Activated B cell treated with CpG ODN at 0.5 μM for 24 hours (primary cell): ENCODE measurements at places on chromosomes 13 and 19. TPM values are rescaled to one million over a fixed set of nuclear protein-coding genes. Genes with fewer than 3 reads are reported as not detected.

The CCDC122 gene
- total RNA-seq, result 7.1 and 8.0 TPM in 2 replicates

The CYP4F2 gene
- not detected in 2 replicates for total RNA-seq

The PNMA8C gene
- total RNA-seq, result not detected in 2 replicates

The IZUMO2 gene
- not detected in 2 replicates for total RNA-seq

The KIR2DL4 gene
- not detected in 2 replicates for total RNA-seq

The DKKL1 gene
- 0.71 and 0.76 TPM in 2 replicates for total RNA-seq

The ZSWIM4 gene
- 8.5 and 11.2 TPM in 2 replicates for total RNA-seq

The RNF225 gene
- total RNA-seq, result 0.44 TPM in 1 of 2 replicates, not detected in the other

The KLK7 gene
- not detected in 2 replicates for total RNA-seq

The PSG6 gene
- not detected in 2 replicates for total RNA-seq

DNA sequence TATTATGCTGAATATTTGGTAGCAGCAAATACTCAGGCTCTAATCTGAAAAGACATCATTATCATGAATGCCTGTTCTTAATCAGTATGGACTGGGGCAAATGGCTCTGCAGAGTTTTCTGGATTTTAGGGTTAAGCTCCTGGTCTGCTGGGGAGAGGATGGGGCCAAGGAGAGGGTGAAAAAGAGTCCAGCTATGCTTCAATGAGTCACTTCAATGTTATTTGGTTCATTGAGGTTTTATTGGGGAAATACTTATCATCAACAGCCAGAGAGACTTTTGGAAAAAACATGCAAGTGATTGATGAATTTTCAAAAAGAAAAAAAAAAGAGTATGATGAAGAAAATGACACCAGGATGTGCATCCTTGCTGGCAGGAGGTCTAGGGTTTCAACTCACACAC, 278.3 kb downstream of the UQCRFS1 start:
- H3K27ac ChIP-seq, result no peak overlapping the region
- no peak for DNase-seq
- H3K4me1 ChIP-seq, result no peaks in the 10 kb centered on the region
- no peaks in the 10 kb centered on the region for H3K36me3 ChIP-seq

DNA sequence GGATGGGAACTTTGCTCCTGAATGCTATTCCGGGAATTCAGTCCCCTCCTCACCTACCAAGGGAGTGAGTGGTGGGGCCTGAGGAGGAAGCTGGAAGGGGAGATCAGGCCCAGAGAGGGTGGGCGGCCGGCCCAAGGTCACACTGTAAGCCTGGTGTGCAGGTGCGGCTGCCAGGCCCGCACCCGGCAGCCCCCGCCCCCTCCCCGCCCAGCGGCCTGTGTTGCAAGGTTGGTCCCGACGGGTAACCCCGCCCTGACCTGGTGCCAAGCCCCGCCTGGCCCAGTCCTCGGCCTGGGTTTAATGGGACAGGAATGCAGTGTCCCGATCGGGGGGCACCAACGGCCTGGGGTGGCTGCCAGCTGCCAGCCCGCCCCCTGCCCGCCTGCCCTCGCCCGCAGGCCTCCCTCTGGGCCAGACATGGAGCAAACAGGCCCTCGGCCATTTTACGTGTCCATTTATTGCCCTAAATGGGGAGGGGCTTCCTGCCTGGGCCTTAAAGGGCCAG, 5.5 kb downstream of the ZBTB7A start:
- no peak for DNase-seq
- H3K27me3 ChIP-seq, result no peaks in the 10 kb centered on the region
- H3K36me3 ChIP-seq, result peaks cover 13% of the 10 kb centered on the region
- H3K4me1 ChIP-seq, result peaks cover 51% of the 10 kb centered on the region
- no peak overlapping the region for H3K27ac ChIP-seq
- no peak overlapping the region for H3K4me3 ChIP-seq

- DNase-seq, result no peak
- no peaks in the 10 kb centered on the region for H3K4me1 ChIP-seq
- H3K27ac ChIP-seq, result no peak overlapping the region
- H3K27me3 ChIP-seq, result peaks cover 4% of the 10 kb centered on the region
- no peaks in the 10 kb centered on the region for H3K36me3 ChIP-seq
Measured at GRCh38 chr13:75494491-75494890, 12.5 kb upstream of the TBC1D4 start.

DNA sequence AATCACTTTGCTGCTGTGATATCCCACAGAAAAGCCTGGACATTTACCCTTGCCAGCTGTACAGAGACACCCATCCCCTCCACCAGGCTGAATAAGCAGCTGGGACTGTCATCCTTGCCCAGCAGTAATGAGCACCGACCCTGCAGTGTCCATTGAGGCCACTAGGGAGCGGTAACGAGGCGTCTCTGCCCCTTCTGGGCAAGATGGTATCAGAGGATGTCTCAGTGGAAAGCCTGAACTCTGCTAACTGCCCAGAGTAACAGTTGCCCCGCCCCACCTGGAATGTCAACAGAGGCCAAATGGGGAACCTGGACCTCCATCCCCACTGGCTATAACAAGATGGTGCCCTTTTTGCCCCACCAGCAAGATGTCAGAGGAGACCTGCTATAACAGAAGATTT, 22.8 kb upstream of the CEACAM20 start:
- no peaks in the 10 kb centered on the region for H3K36me3 ChIP-seq
- peaks cover 10% of the 10 kb centered on the region for H3K27me3 ChIP-seq
- no peak overlapping the region for H3K4me3 ChIP-seq
- no peak for DNase-seq
- no peaks in the 10 kb centered on the region for H3K4me1 ChIP-seq

DNA sequence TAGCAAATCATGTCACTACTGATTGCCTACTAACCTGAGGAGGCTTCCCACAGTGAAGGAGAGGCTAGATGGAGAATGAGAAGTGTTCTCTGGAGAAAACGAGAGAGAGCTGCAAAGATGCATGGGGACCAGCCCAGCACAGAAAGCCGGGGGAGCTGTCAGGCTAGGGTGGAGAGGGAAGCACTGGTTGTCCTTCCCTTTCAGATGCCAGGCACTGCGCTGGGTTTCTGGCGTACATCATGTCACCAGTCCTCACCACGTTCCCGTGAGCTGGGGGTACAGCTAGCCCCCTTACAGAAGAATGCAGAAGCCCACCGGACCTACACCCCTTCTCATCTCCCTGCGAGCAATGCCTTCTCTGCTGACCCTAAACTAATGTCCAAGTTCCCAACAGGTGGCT, 86.0 kb downstream of the STK24 start:
- no peak overlapping the region for H3K4me3 ChIP-seq
- no peaks in the 10 kb centered on the region for H3K27me3 ChIP-seq
- no peak for DNase-seq
- H3K4me1 ChIP-seq, result peaks cover 76% of the 10 kb centered on the region
- H3K36me3 ChIP-seq, result peaks cover 20% of the 10 kb centered on the region

DNA sequence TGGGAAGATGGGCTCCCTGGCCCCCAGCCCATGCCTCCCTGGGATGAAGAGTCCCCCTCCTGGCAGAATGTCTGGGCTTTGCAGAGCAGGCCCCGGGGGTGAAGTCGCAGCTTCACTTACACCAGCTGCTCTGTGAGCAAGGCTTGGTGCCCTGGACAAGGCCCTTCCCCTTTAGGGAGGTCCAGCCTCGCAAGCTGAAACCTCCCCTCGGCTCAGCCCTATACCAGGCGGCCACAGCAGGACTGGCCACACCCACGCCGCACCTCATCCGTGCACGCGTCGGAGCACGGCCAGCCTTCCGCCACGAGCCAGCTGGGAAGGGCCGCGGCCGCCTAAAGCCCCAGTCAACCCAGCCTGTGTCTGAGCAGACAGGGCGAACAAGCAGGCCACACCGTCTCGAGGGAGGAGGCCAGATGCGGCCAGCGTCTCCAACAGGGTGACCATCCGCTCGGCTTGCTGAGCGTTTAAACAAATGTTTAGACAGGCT, 83.2 kb upstream of the MCF2L start:
- no peaks in the 10 kb centered on the region for H3K4me1 ChIP-seq
- no peak for DNase-seq
- peak overlapping the region; percentile 11 for H3K4me3 ChIP-seq
- no peak overlapping the region for H3K27ac ChIP-seq
- peaks cover 24% of the 10 kb centered on the region for H3K36me3 ChIP-seq
- no peaks in the 10 kb centered on the region for H3K27me3 ChIP-seq

DNA sequence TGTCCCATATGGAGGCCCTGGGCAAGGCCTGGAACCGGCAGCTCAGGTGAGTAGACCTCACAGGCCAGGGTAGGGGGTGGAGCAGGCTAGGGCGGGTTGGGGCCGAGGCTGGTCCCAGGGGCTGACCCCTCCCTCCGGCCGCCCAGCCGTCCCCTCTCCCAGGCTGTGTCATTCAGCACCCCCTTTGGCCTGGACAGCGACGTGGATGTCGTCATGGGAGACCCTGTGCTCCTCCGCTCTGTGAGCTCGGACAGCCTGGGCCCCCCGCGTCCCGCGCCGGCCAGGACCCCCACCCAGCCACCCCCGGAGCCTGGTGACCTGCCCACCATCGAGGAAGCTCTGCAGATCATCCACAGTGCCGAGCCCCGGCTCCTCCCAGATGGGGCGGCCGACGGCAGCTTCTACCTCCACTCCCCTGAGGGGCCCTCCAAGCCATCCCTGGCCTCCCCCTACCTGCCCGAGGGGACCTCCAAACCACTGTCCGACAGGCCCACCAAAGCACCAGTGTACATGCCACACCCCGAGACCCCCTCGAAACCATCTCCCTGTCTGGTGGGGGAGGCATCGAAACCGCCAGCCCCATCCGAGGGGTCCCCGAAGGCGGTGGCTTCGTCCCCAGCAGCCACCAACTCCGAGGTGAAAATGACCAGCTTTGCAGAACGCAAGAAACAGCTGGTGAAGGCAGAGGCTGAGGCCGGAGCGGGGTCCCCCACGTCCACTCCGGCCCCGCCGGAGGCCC, 16.0 kb downstream of the CAMSAP3 start:
- H3K4me1 ChIP-seq, result no peaks in the 10 kb centered on the region
- no peak for DNase-seq
- no peak overlapping the region for H3K4me3 ChIP-seq
- H3K27ac ChIP-seq, result no peak overlapping the region
- H3K36me3 ChIP-seq, result no peaks in the 10 kb centered on the region

- no peak for DNase-seq
- no peak overlapping the region for H3K4me3 ChIP-seq
- H3K36me3 ChIP-seq, result no peaks in the 10 kb centered on the region
- peaks cover 21% of the 10 kb centered on the region for H3K27me3 ChIP-seq
- H3K27ac ChIP-seq, result no peak overlapping the region
Measured at GRCh38 chr19:48558018-48558684, 6.2 kb downstream of the SULT2B1 start.

DNA sequence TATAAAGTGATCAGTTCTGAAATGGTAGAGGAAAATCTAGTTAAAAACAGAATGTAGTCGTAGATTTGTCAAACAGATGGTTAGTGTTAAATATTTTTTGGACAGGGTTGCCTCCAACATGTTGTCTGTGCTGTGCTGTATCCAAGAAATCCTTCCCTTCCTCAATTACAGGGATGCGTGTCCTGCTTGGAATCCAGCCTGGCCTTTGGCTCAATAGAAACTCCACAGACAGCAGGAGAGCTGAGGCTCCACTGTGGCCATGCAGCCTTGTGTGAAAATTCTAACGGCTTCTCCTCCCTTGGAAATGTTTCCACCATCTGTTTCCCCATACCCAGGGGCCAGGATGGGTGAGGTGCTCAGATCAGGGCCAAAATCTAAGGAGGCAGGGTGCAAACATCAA, 67.7 kb upstream of the USP29 start:
- no peaks in the 10 kb centered on the region for H3K36me3 ChIP-seq
- no peaks in the 10 kb centered on the region for H3K27me3 ChIP-seq
- H3K4me3 ChIP-seq, result no peak overlapping the region
- no peak for DNase-seq
- no peak overlapping the region for H3K27ac ChIP-seq
- no peaks in the 10 kb centered on the region for H3K4me1 ChIP-seq

- no peak overlapping the region for H3K4me3 ChIP-seq
- DNase-seq, result no peak
- peaks cover 2% of the 10 kb centered on the region for H3K27me3 ChIP-seq
- no peaks in the 10 kb centered on the region for H3K36me3 ChIP-seq
Measured at GRCh38 chr19:2969104-2969504, 8.3 kb upstream of the TLE6 start.

DNA sequence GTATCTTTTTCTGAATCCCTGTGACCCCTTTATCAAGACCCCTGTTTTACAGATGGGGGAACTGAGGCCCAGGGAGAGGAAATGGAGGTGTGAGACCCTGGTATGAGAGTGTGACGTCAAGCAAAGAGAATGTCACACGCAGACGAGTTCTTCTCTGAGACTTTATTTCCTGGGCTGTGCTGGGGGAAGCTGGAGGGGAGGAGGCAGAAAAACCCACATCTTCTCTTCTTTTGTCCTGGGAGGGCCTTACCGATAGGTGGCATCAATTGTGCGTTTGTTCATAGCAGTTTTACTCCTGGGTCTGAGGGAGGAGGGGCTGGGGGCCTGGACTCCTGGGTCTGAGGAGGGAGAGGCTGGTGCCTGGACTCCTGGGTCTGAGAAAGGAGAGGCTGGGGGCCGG, 4.9 kb upstream of the KLK15 start:
- no peak for DNase-seq
- peaks cover 27% of the 10 kb centered on the region for H3K4me1 ChIP-seq
- H3K27me3 ChIP-seq, result peaks cover 20% of the 10 kb centered on the region
- no peak overlapping the region for H3K27ac ChIP-seq
- H3K4me3 ChIP-seq, result no peak overlapping the region
